CMK (cell line): ENCODE measurements at places on chromosomes 7 and 10.
A peak's percentile ranks its signal among the peaks of the same experiment; 100 is the strongest.

DNA sequence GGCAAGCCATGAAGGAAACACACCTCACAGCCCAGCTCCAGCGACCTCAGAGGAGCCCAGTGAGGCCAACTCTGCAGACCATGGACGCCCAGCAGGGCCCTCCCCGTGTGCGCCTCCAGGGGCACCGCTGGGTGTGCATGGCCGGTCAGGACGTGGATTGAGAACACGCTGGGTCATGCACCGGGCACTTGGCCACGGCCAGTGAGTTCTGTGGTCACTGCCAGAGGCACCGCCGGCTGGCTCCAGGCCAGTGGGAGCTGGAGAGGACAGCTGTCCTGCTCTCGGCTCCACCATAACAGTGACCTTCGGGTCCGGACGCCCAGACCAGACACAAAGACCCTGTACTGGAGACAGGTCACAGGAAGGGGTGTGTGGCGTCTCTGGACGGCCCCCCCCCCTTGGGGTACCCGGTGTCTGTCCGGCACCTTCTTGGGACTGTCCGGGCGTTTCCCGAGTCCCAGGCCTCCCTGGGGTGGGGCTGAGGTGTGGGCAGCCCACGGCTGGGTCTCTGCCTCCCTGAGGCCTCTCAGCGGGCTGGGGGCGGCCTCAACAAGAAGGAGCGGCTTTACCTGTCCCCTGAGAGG lies 50.4 kb upstream of the NKX6-2 start:
- DNase-seq = no peak

DNA sequence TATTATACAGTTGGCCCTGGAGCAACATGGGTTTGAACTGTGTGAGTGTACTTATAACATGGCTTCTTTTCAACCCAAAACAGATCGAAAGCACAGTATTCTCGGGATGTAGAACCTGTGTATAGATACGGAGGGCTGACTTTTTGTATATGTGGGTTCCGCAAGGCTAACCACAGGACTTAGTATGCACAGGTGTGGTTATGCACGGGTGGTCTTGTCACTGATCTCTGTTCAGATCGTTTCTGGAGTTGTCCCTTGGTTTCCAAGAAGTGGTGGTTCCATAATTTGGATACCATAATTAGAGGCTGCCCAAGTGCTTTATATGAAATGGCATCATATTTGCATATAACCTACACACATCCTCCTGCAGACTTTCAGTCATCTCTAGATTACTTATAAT lies 10.9 kb upstream of the BHLHA15 start:
- no peak for DNase-seq

- DNase-seq = no peak
Observed at GRCh38 chr7:1094870-1095269, 7.0 kb downstream of the GPER1 start.

GRCh38 chr7:99122762-99123161 lies 21.1 kb downstream of the SMURF1 start:
- DNase-seq = no peak

DNA sequence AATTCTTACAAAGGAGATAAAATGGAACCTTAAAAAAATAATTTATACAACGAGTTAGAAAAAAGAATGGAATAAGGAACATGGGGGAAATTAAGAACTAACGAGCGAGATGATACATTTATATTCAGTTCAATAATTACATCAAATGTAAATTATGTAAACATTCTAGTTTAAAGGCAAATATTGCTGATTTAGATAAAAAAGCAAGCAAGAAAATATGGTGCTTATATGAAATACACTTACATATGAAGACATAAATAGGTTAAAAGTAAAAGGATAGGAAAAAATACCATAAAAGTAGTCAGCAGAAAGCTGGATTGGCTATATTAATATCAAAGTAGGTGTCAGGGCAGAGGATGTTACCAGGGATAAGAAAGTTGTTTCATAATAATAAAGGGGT lies 127.0 kb upstream of the AHR start:
- DNase-seq = no peak

DNA sequence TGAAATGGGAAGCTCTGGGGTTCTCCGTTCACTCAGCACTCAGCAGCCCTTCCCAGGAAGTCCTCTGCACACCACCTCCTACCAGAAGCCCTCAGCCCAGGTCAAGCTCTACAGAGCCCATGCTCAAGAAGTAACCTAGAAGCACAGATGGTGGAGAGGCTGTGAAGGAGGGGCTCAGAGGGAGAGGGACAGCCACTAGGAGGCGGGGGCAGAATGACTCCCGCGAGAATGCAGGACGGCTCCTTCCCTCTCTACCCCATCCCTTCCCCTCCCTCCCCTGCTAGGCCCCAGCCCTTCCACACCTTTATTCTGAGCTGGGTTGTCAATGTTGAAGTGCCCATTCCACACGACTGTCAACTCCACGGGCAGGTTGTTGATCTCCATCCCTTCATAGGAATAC lies 373.2 kb downstream of the PLXNA4 start:
- no peak for DNase-seq

- DNase-seq = no peak
Observed at GRCh38 chr7:84941291-84941690, 245.6 kb downstream of the SEMA3D start.

DNA sequence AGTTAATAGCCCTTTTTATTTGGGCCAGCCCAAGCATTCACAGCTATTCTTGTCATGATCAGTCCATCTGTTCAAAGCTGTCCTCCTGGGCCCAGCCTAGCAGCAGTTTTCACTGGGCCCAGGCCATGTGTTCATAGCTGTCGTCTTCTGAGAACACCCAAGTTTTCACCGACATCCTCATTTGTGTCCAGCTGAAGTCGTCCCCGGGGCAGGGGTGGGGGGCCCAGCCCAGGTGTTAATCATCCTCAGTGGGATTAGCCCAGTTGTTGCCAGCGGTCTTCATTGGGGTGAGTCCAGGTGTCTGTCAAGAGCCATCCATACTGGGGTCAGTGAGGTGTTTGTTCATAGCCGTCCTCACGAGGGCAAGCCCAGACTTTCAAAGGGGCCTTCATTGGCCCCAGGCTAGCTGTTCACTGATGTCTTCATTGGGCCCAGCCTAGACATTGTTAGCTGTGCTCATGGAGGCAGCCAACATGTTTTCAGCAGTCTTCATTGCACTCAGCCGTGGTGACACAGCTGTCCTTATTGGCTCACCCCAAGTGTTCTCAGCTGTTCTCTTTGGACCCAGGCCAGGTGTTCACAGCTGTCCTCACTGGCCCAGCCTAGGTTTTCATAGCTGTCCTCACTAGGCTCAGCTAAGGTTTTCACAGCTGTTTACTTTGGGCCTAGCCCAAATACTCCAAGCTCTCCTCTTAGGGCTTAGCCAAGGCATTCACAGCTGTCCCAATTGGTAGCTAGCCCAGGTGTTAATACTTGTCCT lies 10.0 kb downstream of the FRG2B start:
- DNase-seq = no peak

DNA sequence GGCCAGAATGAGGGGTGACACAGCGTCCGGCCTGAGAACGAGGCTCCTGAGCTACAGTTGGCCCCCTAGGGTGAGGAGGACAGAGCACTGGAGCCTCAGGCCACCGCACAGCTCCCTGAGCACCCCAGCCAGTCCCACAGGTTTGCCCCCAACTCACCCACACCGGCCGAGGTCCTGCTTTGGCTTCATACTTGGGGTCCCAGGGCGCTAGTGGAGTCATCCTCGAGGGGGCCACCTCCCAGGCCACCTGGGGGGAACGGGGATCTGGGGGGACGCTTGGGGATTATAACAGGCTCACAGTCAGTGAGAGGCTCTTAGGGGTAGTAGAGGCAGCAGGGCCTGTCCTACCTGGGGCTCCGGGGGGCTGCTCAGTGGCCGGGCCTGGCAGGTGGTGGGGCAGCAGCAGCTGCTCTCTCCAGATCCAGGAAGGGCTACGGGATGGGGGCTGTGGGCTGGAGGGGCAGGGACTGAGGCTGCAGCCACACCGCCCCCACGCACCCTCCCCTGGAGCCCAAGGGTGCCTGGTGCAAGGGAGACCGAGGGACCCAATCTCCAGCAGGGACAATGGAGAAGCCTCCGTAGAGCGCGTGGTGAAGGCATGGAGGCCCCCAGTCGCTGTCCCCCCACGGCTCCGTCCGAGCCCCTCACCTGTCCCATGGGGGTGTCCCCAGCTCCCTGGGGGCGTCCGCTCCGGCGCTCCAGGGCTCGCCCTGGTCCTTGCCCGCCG lies 588 bp downstream of the SAP25 start:
- no peak for DNase-seq

DNA sequence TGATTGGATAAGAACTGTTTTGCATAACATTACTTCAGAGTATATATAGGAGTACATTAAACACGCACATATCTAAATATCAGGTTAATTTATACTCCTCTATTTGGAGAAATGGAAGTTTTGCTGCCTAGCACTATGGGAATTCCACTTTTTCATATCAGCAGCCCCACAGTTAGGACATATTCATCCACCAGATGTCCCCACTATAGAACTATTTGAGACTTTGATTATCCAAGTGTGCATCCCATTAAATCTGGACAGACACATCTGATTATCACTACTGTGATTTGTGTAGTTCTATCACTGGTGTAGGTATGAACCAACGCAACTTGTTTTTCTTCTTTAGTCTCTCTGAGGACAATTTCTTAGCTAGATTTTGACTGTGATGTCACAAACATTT lies 345.7 kb downstream of the THSD7A start:
- DNase-seq = no peak

- DNase-seq = no peak
Observed at GRCh38 chr7:80583901-80584300, 54.5 kb upstream of the CD36 start.

GRCh38 chr10:124534231-124534798 lies 72.7 kb downstream of the LHPP start:
- DNase-seq = peak; percentile 52
